AG04450 (cell line): ENCODE measurements at places on chromosomes 5 and 9.

- no peak for DNase-seq
Observed at GRCh38 chr5:179978792-179979191, 71.1 kb upstream of the TBC1D9B start.

GRCh38 chr5:40410231-40410861 is 269.4 kb upstream of the PTGER4 start:
- DNase-seq: no peak

- DNase-seq: no peak
Observed at GRCh38 chr5:168670881-168671575, 91.9 kb upstream of the PANK3 start.

GRCh38 chr5:153086486-153086885 is 404.0 kb upstream of the GRIA1 start:
- DNase-seq: no peak

GRCh38 chr9:112337547-112337946 is 4.1 kb upstream of the PTBP3 start:
- DNase-seq: no peak

- no peak for DNase-seq
Observed at GRCh38 chr9:92970467-92970923, 23.2 kb downstream of the FGD3 start.

DNA sequence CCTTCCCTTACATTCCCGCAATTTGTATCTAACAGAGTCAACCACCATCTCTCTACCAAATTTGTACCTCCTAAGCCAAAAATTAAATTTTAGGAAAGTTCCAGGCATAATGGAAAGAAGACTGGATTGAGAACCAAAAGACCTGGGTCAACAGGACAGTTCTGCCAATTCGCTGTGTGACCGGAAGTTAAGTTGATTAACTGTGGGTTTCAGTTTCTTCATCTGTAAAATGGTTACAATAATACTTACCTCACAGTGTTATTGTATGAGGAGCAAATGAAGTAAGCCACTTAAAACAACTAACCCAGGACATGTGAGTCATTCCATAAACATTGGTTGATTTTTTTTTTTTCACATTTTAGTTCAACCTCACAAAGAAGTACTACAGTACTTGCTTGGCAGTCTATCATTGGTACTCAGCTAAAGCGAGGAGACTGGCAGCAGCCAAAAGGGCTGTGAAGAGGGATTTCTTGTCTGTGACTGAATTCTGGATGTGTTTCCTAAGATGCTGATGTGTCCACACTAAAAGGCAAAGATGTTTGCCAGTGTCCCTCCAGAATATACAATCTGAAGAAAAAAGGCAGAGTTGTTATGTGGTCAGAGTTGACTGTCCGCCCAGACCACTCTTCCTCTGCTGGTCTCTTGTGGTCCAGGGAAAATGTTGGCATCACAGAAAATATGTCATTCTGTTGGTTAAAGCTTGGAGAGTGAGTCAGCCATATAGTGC is 198.6 kb downstream of the TLE1 start:
- no peak for DNase-seq

DNA sequence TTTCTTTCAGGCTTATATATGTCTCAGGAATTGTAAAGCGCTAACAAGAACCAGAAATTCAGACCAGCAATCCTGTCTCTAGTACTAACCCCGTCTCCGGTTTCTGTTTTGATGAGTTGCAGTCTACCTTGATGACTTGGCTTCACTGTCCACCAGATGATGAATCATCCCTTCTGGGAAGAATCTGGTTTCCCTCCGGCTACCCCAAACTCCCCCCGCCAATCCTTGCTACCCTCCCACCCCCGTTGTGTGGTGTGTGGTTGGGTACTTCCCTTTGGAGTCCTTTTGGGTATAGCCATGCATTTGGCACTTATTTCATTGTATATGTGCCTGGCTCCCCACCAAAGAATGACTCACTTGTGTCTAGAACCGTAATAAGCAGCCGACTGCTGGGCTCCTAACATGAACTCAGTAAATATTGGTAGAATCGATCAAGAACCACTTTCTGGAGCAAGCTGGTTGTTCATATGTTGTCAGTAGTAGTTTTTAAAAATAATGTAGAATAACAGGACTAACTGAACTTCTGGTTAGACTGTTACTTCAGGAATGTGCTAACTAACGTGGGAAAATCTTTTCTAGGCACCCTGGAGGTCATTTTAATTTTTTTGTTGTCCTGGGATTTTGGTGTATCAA is 8.3 kb upstream of the TGFBI start:
- peak; percentile 96 for DNase-seq

- DNase-seq: peak; percentile 26
Observed at GRCh38 chr9:92064711-92065110, 50.5 kb downstream of the SPTLC1 start.

DNA sequence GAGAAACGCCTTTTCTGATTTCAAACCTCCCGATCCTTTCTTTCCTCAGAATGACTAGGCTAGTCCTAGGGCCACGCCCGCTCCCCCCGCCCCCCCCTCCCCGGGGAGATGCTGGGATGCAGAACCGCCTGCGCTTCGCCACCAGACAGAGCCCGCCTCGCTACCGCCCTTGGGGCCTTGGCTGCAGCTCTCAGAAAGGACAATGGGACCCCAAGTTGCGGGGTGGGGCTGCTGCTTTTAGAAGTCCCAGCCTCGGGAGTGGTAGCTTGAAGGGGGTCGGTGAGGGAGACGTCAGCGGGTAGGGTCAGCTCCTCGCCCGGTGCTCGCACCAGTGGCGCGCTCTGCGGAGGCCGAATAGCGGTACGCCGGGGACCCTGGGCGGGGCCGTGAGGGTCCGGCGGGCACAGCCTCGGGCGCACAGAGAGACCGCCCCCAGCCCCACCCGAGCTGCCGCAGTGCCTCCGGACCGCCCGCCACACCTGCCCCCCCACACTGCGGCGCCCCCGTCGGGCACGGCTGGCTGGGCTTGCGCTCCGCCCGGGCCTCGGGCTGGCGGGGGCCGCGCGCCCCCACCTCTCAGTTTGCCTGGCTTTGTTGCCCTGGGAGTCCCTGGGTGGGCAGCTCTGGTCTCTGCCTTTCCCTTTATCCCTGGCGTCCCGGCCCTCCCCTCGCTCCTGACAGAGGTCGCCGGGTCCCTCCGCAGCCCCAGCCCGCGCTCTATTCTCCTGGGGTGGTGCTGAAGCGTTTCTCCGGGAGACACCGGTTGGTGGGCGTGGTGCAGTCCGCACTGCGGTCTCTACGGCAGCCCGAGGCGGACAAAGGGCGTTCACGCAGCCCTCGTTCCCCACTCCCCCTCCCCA is 1.2 kb downstream of the MAP1B start:
- DNase-seq: no peak

DNA sequence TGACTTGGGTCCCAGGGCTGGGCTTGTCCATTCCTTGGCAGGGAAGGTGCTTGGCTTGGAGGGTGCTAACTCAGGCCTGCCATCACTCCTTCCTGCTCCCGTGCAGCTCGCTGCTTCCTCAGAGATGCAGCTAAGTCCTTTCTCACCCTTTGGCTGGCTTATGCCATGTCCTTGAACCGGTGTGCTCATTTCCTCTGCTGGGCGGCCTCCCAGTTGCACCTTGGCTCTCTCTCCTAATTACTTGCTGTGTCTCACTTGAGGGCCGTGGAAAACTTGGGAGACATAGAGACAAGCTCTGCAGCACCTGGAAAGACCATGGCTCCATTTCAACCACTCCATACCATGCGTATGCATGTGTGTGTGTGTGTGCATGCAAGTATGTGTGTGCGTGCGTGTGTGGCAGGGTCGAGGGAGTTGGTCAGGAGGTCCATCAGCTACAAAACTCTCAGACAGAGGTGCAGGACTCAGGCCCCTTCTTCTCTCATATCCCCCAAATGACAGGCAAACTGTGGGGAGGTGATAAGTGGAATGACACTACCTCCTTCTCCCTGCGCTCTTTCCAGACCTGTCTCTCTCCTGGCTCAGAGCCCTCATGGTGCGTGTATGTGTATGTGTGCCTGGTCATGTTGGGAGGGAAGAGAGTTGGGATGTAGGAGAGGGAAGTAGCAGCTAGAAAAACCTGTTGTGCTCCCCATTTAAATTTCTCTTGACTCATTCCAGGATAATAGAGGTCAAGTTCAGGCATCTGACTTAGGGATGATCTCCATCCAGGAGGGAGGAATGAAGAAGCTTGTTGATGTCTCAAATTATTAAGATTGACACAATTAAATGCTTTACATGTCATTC is 17.6 kb upstream of the MTMR12 start:
- DNase-seq: no peak
